ENCODE measurements at places on chromosomes 6 and 20.

- no peak for DNase-seq
Observed at GRCh38 chr6:16789329-16790038, 28.2 kb upstream of the ATXN1 start.

DNA sequence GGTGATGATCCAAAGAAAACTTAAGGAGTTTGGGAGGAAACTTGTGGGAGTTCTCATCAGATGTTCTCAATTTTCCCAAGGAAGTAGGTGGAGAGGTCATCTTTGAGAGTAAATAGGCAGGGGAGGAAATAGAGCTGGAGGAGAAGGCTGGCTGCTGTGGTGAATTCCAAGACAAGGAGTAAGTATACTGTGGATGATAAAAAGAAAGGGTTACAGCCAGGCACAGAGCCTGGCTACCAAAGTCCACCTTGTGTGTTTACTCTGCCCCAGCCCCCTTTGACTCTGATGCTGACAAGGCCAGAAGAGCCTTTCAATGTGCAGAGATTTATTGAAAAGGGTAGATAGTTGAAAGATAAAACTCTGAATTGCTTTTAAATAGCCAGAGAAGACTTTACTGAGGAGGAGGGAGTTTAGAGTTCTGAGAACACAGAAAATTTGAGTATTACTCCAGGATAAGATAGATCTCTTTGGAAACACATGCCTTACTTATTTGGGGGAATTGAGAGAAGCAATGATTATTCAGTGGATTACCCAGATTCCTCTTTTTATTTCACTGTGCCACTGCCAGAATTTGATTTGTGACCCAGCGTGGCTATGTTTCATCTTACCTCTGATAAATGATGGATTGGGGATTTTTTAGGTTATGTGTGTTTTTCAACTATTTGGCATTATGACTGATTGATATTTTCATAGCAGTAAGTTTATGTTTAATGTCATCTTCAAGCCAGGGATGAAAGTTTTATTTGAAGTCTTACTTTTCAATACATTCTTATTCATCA is 182.6 kb upstream of the JAG1 start:
- DNase-seq: no peak

DNA sequence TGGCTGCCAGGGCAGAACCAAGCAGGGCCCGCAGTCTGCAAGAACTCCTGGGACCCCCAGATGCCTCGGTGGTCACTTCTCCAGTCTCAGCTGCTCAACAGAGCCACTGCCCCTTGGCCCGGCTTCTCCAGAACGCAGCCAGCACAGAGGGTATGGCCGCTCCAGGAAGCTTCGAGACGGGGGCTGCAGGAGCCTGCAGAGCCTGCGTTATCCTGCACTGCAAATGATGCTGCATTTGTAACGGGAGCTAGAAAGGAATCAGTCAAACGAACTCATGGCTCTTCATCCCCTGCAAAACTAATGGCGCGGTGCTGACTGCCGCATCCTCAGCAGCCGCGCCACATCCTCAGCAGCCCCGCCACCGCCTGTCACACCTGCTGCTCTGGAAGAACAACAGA is 254.9 kb downstream of the TAF4 start:
- no peak for DNase-seq

DNA sequence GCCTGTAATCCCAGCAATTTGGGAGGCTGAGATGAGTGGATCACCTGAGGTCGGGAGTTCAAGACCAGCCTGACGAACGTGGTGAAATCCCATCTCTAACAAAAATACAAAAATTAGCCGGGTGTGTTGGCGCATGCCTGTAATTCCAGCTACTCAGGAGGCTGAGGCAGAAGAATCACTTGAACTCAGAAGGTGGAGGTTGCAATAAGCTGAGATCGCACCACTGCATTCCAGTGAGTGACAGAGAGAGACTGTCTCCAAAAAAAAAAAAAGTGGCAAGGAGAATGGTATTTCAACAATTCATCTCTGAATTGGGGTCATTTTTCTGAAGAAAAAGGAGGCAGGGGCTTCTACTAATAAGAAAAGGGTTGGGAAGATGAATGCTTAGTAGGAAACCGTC is 111.5 kb upstream of the NHSL1 start:
- no peak for DNase-seq

GRCh38 chr20:2795451-2795850 is 5.0 kb downstream of the CPXM1 start:
- no peak for DNase-seq

- DNase-seq: no peak
Observed at GRCh38 chr6:108951351-108951953, 103.2 kb downstream of the ARMC2 start.

GRCh38 chr6:43917878-43918382 is 147.9 kb downstream of the VEGFA start:
- no peak for DNase-seq

GRCh38 chr6:107756660-107757355 is 67.3 kb downstream of the SCML4 start:
- DNase-seq: no peak

DNA sequence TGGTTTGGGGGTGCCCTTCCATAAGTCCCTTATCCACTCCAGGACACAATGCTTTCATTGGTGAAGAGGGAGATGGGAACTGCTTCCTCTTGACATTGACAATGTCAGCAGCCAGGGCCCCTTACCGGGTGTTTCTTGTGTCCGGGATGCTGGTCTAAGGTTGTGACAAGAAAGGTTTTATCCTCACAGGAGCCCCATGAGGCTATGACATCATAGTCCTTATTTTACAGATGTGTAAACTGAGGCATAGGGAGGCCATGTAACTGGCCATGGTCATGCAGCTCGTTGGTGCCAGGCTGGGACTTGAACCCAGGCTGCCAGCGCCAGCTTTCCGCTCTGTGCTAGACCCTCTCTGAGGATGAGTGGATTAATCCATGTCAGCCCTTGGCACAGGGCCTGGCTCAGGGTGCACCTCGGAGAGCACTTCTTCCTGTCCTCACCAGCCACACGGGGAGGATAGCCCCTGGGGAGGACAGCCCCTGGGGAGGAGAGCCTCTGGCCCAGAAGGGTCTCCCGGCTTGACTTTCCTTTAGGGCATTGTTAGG is 157.3 kb downstream of the SYCP2 start:
- no peak for DNase-seq

- no peak for DNase-seq
Observed at GRCh38 chr6:135876058-135876457, 24.6 kb downstream of the PDE7B start.

GRCh38 chr6:31412506-31412905 is 9.1 kb downstream of the MICA start:
- no peak for DNase-seq

GRCh38 chr6:21591446-21591845 is 2.1 kb upstream of the SOX4 start:
- DNase-seq: no peak

- DNase-seq: no peak
Observed at GRCh38 chr20:58056921-58057686, 171.3 kb downstream of the ANKRD60 start.

DNA sequence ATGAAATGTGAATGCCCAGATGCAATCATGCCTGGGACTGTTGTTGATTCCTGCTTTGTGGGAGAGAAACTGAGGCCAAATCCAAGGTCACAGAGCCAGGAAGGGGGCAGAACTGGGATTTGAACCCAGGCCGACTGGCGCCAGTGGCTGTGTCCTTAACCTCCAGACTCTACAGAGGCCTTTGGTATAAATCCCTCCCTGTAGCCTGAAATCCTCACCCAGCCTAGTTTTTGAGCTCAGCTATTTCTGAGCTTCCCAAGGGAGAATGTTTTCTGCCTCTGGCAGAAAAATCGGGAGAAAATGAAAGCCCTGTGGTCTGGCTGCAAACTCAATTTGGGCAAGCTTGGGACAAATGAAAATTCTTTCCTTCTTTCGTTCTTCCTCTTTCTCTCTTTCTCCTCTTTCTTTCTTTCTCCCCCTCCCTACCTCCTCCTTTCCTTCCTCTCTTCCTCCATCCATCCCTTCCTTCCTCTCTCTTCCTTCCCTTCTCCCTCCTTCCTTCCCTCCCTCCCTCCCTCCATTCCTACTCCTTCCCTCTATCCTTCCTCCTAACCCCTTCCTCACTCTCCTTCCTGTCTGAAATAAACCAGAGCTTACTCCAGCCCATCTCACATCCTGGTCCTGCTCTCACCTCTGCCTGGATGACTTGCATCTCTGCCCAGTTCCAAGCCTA is 34.9 kb downstream of the SNAI1 start:
- no peak for DNase-seq

DNA sequence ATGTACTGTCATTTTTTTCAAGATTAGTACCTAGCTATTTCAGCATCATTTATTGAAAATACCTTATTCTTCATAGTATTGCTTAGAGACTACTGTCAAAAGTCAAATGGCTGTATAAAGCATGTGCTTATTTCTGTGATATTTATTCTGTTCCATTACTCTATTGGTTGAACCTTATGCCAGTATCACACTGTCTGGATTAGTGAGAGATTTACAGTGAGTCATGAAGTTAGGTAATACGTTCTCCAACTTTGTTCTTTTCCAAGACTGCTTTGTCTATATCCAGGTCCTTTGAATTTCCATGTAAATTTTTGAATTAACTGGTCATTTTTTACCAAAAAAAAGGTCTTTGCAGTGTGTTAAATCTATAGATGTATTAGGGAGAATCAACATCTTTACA is 18.6 kb upstream of the RNF217 start:
- no peak for DNase-seq

- no peak for DNase-seq
Observed at GRCh38 chr20:24253321-24253720, 216.1 kb upstream of the SYNDIG1 start.

GRCh38 chr6:170221052-170221752 is 69.7 kb downstream of the DLL1 start:
- DNase-seq: no peak

DNA sequence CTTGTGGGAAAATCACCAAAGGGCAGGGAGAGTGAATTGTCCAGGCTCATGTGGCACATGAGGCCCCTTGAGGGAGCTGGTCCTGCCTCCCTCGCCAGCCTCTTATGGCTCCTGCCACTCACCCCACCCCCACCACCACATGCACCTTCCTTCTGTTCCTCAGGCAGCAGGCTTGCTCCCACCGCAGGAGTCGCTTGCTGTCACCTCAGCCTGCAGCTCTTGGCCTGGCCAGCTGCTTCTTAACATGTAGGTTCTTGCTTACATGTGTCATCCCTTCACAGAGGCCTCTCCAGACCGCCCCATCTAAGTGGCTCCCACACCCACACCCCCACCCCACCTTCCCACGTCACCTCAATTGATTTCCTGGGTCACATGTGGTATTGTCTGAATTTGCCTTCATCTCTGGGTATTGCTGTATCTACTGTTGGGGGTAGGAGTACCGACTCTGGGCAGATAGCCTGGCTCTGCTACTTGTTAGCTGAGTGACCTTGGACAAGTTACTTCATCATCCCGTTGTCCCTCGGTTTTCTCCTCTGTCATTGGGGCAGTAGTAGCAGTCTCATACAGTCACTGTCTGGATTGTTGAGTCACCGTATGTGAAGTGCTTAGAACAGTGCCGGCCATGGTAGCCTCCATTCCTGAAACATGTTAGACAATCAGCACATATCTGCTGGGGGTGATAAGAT is 41.7 kb downstream of the SLC9A8 start:
- DNase-seq: no peak

GRCh38 chr6:33908025-33908424 is 104.2 kb upstream of the MLN start:
- no peak for DNase-seq

DNA sequence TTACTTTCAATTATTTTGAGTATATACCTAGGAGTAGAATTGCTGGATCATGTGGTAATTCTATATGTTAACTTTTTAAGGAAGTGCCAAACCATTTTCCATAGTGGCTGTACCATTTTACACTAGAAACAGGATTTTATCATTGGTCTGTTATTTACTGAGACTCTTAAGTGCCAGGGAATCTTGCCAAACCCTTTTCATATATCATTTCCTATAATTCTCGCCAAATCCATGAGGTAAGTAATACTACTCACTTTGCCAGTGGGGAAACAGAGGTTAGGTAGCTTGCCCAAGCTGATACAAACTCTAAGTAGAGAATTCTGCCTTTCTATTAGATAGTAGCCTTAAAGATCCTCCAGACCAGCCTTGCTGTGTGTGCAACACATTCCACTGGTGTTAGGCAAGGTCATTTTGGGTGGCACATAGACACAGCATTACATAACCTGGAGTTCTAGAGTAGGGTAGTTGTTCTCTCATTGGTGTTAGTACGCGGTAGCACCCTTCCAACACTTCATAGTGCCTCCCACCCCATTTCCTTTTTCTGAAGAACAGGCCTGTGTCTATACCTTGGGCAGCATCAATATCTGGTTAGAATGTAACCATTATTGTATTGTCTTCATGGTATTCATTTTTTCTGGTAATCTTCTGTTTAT is 65.5 kb downstream of the ARID1B start:
- DNase-seq: no peak

DNA sequence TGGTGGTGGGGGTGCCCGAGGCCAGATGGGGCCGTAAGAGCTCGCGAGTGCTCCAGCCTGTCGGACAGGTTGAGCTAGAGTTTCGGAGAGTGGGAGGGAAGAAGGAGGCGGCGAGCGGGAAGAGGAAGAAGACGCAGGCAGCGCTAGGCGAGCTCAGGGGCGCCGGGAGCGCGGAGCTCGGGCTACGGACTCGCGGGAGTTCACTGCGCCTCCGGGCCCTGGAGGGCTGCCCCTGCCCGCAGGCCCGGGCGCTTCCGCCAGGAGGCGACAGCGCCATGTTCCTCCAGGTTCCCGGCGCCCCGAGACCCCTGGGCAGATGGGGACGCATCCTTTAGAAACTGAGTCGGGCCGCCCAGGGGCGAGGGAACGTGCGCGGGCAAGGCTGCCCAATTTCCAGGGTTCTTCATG is 984 bp downstream of the TFAP2C start:
- DNase-seq: no peak

DNA sequence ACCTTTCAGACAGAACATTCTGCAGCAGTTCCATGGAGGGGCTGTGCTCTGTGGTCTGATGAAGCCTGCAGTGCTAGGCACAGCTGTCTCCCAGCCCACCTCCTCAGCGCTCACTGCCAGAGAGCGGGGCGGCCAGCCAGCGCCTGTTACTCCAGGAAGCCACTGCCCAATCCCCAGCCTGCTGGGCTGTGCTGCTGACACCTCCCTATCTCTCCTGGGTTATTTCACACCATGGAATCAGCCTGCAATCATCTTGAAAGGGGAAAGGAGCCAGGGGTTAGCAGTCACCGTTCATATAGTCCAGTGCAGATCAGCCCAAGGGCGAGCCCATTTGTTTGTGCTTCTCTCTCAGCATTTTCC is 46.3 kb upstream of the NHSL1 start:
- DNase-seq: no peak

GRCh38 chr6:10272591-10272990 is 142.3 kb downstream of the TFAP2A start:
- DNase-seq: no peak

- no peak for DNase-seq
Observed at GRCh38 chr6:135814043-135814442, 37.5 kb upstream of the PDE7B start.
